Body of pancreas (tissue), 4 donors: ENCODE measurements at places on chromosomes 2 and 18.

DNA sequence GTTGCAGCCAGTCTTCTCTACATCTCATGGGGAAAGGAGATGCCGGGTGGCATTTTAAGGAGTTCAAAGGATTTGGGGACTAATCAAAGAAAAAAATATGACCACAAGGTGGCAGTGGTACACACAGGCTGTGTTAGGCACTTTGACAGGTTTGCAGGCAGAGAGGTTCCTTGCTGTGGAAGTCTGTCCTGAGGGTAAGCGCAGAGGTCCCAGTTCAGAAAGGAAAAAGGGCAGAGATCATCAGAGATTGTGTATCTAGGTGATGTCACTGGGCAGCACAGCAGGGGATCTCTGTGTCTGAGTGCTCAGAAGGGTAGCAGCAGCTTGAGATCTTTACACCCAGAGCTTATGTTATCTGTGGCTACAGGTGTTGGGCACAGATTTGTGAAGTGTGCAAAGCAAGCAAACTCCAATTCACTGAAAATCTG, 231.4 kb downstream of the LRRTM1 start:
- DNase-seq, result peak; percentile 37

DNA sequence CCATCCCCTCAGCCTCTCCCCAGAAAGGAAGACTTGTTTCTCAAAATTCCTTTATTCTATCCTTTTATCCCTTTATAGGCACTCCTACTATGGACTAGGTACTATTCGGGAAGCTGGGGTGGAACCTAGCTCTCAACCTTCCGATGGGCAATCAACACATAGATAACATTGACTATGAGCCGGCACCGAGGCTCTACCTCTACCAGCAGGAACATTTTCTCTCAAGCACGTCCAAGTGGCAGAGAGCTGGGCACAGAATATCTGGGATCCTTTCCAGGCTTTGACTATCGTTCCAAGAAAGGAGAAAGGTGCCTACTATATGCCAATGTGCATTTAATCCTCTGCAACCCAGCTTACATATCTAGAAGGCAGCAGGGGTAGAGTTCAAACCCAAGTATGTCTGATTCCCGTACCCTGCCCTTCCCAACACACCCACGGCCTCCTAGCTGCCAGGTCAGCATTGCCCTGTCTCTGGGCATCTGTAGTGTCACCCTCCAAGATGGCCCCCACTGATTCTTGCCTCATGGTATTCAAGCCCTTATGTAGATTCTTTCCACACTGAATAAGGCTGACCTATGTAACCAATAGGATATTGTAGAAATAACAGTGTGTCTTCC, 28.3 kb downstream of the TNS1 start:
- no peak for DNase-seq

DNA sequence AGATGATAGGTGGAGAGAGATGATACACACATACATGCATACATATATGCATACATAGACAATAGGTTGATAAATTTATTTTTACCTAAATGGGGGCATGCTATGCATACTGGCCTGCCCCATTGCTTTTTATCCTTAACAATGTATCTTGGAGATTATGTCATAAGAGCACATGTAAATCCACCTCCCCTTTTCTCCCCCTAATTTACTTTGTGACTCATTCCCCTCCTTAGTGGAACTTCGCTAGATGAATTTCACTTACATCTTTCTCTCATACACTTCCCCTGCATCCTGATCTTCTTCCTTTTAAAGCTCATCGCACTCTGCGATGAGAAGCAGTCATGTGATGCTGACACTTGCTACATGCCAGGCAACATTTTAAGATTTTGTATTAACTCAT, 223.6 kb downstream of the C1D start:
- no peak for DNase-seq

- no peak for DNase-seq
Measured at GRCh38 chr2:152564754-152565551, 152.3 kb downstream of the PRPF40A start.

DNA sequence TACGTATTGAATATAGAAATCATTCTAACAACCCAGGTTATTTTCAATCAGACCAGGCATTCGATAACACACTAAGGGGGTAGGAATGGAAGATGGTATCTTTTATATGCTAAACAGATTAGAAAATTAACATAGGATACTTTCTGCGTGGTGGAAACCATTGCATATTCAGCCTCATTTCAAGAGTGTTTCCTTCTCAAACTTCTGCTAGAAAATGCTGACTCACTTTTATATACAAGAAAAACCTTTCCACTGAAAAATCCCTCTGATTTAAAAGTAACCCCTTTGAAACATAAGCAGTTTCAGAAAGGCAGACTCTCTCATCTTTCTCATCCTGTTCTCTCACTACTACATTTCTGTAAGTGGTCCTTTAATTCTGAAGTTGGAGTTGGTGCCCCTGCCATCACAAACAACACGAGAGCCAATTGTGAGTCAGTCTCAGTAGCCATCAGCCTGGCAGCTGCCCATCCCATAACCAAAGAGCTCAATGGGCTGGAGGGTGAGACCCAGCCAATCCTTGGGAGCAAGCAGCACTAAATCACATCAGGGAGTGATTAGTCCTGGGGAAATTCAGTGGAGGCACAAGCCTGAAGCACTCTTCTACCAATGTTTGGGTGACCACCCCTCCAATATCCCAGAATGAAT, 343.1 kb downstream of the CELF4 start:
- DNase-seq, result no peak

DNA sequence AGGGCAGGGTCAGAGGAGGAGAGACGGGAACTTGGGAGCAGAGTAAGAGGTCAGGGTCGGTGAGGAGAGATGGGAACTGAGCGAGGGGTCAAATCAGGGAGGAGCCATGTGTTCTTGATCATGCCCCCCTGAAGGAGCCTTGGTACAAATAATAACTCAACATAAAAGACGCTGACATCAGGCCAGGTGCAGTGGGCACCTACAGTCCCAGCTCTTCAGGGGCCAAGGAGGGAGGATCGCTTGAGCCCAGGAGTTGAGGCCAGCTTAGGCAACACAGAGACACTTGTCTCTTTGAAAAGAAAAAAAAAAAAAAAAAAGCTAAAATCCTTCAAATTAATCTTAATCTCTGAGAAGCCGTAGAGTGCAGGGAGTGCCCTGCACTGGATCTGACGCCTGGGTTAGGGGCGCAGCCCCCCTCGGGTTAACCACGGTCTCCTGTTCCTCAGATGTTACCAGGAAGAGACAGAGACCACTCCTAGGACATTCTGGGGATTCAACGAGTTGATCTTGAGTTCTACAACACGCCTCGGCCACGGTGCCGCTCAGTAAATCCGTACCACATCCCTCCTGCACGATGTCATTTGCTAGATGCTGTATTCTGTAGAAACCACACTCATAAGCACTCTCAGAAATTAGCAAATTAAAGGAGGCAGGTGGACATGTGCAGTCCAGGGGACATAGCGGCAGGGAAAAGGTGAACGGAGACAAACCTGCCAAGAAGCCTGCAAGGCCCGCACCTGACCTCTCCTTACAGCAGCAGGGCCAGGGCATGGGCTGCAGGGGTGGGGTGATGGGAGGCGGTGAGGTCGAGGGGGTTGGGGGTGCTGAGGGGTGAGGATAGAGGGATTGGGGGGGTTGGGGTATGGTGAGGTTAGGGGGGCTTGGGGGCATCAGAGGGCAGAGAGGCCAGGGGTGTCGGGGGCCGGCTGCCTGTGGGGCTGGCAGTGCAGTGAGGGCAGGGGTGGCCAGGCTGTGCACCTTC, 29.2 kb downstream of the SLC66A2 start:
- no peak for DNase-seq

DNA sequence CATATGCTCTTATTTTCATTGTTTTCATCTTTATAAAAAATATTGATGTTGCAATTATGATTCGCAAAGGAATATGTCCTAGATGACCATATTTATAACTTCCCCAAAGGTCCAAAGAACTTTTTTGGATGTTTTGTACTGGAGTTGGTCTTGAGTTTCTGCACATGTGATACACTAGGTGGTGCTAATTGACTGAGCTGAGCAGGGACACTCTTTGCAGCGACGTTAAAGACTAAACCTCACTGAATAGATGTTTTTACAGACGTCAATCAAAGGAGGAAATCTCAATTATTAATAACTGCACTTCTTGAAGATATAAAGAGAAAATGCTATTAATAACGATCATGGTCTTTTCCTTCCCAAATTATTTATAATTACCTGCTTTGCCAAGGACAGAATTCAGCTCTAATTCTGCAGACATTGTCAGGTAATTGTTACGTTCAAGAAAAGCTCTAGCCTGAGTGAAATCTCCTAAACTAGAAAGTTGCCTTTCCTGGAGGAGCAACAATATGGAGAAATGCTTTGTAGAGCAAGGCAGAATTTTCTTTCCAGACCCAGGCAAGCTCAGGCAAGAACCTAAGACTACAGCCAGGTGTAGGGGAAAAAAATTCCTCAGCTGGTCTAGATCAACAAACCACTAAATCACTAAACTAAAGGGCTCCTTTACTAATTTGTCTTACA, 119.3 kb upstream of the RBBP8 start:
- DNase-seq, result peak; percentile 21

- no peak for DNase-seq
Measured at GRCh38 chr2:237217995-237218616, 132.4 kb downstream of the COPS8 start.

DNA sequence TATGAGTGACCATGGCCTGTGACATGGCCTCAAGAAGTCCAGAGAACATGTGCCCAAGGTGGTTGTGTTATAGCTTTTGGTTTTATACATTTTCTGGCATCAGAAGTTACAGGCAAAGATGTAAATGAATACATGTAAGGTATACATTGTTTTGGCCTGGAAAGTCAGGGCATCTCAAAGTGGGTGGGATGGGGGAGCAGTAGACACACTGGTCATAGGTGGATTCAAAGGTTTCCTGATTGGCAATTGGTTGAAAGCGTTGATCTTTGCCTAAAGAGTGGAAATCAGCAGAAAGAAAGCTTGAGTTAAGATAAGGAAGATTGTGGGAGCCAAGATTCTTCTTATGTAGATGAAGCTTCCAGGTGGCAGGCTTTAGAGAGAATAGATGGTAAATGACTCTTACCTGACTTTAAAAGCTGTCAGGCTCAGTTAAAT, 62.1 kb upstream of the DYNAP start:
- no peak for DNase-seq

DNA sequence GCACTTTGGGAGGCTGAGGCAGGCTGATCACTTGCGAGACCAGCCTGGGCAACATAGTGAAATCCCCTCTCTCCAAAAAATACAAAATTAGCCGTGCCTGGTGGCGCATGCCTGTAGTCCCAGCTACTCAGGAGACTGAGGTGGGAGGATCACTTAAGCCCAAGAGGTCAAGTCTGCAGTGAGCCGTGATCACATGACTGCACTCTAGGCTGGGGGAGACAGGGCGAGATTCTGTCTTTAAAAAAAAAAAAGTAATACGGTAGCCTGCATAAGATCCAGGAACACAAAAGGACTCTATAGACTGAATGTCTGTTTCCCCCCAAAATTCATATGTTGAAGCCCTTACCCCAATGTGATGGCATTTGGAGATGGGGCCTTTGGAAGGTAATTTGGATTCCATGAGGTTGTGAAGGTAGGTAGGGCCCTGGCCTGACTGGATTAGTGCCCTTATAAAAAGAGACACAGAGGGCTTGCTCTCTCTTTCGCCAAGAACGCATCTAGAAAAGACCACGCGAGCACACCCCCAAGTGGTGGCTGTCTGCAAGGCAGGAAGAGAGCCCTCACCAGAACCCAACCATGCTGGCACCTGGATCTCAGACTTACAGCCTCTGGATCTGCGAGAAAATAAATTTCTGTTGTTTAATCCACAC, 17.0 kb downstream of the MBOAT2 start:
- no peak for DNase-seq

GRCh38 chr2:113167115-113167932, 6.4 kb upstream of the PSD4 start:
- peak; percentile 90 for DNase-seq

DNA sequence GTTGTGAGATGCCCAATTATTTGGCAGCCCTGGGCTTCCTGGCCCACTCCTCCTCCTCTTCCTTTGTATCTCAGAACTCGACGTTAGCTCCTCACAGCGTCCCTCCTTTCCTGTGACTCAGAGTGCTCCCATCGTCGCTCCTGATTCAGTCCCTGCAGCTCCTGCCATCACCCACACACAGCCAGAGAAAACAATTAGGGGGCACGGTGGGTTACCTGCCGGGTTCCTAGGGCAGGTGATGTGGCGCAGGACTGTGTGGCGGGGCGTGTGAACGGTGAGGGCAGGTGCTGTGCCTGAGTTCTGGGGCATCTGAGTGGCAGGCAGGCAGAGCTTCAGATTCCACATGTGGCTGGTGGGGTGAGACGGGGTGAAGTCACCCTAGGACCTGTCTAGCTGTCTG, 42.6 kb downstream of the GLI2 start:
- no peak for DNase-seq

GRCh38 chr2:10345126-10345525, 42.4 kb downstream of the HPCAL1 start:
- no peak for DNase-seq

- no peak for DNase-seq
Measured at GRCh38 chr2:149767516-149767974, 180.0 kb upstream of the MMADHC start.

DNA sequence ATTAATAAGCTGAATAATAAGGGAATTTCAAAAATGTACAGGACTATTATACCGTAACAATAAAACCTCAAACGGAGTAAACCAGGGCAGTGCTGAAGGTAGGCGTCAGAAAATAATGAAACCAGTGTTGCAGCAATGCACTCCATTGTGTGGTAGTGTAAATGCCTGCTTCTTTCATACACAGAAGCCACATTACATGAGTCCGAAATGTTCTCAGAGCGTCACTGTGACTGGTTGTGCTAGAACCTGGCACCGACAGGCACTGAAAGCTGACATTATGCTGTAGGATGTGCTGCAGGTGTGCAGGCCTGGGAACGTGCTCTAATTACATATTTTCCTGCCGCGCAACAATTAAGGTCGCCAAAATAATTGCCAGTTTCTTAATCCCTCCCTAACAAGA, 53.3 kb downstream of the ZEB2 start:
- DNase-seq, result no peak

- DNase-seq, result no peak
Measured at GRCh38 chr2:16293398-16293797, 353.0 kb downstream of the MYCN start.

DNA sequence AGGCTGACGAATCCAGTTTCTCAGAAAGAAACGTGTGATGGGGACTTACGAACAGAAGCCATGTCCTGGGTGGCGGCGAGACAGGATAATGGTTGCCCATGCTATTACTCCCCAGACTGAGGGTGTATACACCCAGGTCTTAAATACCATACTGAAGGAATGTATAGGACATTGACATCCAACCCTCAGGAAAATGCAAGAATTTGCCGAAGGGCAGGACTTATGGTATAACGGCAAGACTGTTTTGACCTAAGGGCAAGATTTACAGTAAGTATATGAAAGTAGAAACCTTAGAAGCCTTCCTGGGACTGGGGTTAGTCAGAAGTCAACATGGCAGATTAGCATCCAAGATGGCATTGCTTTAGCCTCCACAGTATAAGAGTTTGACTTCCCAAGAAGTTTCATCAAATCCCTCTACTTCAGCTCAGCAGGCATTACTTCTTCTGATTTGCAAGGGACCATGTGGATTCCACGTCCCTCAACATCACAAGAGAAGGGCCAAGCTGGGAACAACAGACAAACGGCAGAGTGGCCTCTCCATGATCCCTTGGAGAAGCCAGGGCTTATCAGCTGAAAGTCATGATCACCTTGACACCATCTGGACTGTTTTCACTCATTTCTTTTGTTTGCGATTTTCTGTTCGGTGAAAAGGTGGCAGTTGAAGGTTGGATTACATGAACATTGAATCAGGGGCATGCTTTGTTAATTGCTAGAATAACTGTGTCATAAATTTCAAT, 21.1 kb downstream of the ST3GAL5 start:
- DNase-seq, result no peak

- no peak for DNase-seq
Measured at GRCh38 chr2:88738271-88738670, 46.8 kb downstream of the RPIA start.

- DNase-seq, result no peak
Measured at GRCh38 chr2:178270338-178270737, 76.0 kb downstream of the OSBPL6 start.

- no peak for DNase-seq
Measured at GRCh38 chr18:78818961-78819360, 160.7 kb upstream of the SALL3 start.
